ENCODE measurements at places on chromosomes 1 and 21.

- no peak for ATAC-seq
Measured at GRCh38 chr1:241411776-241412338, 54.9 kb upstream of the RGS7 start.

DNA sequence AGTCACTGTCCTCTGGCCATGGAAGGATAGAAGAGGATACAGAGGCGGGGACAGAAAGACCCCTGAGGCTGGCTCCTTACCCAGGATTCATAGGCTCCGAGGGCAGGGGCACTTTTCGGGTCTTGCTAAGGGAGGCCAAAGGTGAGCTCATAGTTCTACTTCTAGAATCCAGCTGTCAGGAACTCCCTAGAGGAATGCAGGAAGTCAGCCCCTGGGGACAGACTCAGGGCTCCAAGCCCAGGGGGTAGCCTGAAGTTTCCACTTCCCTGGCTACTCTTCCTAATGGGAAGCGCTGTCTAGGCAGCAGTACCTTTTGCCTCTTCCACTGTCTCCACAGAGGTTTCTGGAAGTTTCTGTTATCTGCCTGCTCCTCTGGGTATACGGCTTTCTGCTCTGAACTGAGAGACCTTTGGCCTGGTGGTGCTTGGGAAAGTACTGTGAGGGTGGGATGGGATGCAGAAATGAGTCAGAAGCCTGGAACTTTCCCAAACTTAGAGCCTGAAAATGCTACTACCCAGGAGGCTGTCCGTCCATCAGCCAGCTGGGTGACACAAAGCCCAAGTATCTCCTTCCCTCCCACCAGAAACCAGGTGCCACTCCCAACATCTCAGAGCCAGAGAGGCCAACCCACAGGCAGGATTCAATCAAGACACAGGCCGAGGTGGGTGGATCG is 3.6 kb downstream of the UBXN11 start:
- no peak for ATAC-seq

DNA sequence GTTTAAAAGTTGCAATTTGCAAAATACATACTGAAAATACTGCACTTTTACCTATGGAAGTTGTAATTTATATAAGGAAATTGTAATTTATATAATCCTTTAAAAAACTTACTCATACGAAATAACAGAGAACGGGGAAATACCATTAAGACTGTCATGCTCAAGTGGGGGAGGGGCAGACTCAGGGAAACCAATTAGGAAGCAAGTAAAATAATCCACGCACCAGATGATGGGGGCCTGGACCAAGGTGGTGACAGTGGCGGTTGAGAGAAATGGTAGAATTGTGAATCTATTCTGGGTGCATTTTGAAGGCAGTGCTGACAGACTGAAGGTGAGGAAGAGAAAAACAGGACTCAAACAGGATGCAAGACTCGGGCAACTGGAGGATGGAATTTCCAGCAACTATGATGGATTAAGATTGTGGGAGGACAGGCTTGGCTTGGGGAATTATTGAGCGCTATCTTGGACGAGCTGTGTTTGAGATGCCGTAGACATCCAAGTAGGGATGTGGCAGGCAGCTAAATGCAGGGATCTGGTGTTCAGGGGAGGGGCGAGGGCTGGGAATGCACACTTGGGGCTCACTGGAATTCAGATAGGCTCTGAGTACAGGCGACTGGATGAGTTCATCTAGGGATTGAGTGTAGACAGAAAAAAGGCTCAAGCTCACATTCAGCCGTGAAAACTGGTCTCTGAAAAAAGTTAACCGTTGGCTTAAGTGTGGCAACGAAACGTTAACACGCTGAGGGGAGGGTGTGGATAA is 977 bp downstream of the LCA5L start:
- ATAC-seq, result no peak

DNA sequence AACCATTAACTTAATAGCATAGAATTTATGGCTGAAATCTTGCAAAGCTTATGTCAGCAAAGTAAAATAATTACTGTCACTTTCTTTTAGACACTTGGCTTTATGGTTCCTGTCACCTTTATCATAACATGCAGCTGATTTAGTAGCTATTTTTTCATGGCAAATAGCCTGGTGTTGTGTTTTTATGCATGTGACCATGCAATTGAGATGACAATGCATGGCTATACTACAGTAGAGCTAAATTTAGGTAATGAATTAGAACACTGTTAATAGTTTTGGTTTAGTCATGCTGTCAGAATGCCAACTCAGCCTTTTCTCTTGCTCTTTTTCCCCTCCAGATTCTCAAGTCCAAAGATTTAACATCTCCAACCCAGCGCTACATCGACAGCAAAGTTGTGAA is 88.6 kb downstream of the TGFB2 start:
- no peak for ATAC-seq

DNA sequence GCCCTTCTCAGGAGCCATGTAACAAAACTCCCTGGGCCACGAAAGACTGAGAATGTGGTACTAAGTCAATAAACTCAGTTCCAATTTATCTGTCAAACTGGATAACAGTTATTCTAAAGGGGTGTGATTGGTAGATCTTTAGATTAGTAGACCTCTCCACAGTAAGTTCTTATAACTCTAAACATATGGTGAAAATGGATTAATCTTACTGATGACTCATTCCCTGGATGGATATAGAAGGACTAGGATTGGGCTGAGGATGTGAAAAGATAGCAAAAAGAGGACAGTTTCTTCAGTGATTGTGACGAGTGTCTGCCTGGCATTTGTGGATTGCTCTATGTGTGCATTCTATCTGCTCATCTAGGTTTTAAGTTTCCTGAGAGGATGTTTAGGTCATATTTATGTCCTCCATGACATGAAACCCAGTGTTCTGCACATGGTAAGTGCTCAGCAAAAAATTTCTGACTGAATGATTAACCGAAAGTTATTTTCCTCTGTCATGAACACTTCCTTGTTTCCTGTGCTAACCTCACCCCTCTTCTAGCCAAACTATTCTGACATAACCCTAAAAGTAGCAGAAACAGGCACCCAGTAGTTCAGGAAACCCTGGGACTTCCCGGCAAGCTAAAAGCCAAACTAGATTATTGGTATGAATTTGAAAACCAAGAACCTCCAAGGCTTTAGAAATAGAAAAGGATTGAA is 397.5 kb upstream of the PLXNA2 start:
- no peak for ATAC-seq

All from esophagus mucosa (tissue), 1 donor.